ENCODE measurements at places on chromosomes 3 and 15.

DNA sequence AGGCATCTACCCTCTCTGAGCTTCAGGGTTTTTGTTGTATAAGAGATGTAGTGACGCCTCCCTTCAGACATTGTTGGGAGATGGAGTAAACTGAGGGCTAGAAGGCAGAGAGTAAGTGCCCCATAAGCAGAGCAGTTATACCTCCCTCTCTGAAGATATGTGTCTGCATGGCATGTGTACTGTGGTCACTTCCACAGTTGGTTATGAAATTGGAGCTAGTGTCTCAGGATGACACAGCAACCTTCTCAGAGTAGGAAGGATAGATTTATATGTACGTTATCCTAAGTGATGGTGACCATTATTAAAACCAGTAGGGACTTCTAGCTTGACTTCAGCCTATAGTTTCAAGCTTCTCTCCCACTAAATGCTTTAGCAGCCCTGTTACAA is 17.9 kb downstream of the PXK start:
- DNase-seq: no peak

DNA sequence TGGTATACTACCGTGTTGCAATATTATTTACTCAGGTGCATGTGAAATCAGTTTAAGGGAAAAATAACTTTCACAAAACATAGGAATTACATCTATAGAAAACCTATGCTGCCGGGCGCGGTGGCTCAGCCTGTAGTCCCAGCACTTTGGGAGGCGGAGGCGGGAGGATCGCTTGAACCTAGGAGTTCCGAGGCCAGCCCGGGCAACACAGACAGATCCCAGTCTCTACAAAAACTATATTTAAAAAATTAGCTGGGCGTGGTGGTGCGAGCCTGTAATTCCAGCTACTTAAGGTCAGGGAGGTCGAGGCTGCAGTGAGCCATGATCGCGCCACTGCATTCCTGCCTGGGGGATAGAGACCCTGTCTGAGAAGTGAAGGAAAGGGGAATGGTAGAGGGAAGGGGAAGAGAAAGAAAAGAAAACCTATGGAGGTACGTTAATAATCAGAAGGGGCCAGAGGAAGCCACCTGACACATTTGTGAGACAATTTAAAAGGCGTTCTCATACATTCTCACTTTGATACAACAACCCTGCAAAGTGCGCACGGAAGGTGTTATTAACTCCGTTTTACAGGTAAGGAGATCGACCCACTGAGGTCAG is 456 bp upstream of the TMEM62 start:
- no peak for DNase-seq

DNA sequence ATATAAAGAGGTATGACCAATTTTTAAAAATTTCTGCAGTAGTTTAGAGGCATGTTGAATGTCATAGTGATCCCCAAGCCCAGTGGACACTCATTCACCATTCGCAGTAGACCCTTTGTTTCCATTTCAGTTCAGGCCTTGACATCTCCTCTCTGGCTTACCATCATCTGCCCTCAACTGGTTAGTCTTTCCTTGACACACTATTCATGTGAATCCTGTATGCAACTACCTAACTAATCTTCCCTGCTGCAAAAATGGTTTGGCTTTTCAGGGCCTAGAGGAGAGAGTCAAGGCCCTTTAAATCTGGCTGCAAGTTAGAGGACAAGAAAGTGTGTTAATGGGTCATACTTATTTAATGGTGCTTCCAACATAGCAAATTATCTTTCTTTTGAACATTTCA is 10.9 kb downstream of the APH1B start:
- no peak for DNase-seq

DNA sequence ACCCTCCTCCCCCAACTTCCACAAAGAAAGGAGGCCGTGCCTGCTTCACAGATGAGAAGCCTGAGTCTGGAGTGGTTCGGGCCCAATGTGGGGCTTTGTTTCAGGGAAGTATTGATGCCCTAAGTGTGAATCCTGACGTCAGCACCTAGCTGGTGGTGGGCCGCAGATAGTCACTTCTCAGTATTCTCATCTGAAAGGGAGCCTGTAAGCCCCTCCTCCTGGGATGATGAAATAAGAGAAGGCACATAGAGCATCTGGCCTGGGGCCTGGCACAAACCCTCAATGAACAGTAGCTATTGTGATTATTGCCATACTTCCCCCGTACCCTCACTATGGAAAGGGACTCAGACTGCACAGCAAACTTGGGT is 24.8 kb downstream of the LINGO1 start:
- no peak for DNase-seq

DNA sequence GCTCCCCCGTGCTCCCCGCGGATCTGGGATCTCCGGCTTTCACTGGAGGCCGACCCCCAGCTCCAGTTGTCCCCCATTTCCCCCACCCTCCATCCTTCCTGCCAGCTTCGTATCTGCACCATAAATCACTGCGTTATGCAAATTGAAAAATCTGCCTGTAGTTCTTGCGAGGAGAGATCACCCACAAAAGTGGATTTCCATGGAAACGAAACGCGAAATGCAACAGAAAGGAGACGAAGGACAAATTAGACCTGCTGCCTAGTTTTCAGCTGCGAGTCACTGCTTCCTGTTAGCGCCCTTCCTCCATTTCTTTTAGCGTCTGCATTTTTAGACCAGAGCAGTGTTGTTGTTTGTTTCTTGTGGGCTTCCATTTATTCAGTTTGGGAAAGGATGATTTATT is 127.1 kb upstream of the ATP10A start:
- DNase-seq: no peak

DNA sequence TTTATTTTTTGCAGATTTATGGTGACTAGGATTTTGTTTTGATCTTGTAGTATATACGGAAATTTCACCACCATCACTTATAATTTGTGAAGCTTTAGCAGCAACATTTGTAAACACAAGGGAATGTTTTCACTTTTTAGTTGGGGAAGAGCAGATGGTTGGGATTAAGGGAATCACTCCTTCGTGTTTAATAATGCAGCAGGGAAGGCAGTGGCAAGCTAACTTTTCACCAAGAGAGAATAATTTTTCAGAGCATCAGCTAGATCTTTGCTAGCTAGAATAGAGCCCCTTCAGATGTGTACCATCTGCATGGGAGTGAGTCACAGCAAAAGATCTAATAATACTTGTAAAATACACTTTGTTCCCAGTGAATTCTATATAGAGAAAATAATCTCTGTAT is 632.7 kb downstream of the CADM2 start:
- no peak for DNase-seq

DNA sequence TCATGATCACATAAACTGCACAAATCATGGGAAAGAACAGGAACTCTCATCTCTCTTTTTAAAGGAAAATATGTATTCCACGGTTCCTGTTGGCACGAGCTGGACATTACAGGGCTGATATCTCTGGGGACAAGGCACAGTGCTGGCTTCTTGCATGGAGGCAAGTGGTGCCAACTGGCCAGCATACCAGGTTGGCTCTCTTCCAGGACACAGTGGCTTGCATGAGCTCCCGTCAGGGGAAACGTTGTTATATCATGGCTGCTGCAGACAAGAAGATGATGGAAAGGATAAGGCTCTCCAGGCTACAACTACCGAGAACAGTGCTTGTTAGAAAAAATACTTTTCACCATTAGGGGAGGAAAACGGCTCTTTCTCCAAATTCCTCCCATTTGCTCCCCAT is 283.9 kb downstream of the RORA start:
- no peak for DNase-seq

DNA sequence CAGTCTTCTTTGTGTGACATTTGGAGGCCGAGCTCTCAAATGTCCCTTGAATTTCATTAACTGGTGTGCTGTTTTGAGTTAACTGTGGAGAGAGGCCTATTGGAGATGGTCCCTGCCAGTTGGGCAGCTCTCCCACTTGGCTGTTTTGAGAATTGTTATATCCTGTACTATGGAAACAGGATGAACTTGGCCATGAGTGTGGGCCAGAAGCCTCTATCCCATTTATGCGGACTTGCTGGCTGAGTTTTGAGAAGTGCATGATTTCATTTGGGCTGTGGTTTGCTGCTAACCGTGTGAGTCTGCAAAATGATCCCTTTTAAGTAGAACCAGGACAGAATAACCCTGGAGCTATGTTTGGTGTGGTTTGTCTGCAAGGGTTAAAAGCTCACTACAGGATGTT is 366.0 kb downstream of the PTPRG start:
- no peak for DNase-seq

GRCh38 chr3:59784164-59784563 is 734.3 kb upstream of the CFAP20DC start:
- DNase-seq: no peak

GRCh38 chr3:118772547-118773011 is 262.1 kb downstream of the IGSF11 start:
- no peak for DNase-seq

GRCh38 chr15:101266034-101266433 is 11.3 kb downstream of the SELENOS start:
- DNase-seq: no peak

DNA sequence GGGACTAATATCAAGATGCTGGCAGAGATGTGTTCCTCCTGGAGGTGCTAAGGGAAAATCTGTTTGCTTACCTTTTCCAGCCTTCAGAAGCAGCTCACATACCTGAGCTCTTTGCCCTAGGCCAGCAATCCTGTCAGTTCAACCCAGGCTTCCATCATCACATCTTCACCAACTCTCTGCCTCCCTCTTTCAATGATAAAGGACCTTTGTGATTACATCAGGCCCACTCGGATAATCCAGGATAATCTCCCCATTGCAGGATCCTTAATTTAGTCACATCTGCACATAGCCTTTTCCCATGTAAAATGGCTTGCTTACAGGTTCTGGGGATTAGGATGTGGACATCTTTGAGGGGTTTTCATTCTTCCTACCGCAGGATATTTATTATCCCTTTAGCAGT is 58.3 kb downstream of the NSUN3 start:
- DNase-seq: no peak

- DNase-seq: no peak
These were observed 15.1 kb downstream of the GMNC start for GRCh38 chr3:190847436-190847835.

GRCh38 chr3:170815340-170815739 is 54.7 kb downstream of the RPL22L1 start:
- DNase-seq: no peak

GRCh38 chr15:40358471-40359353 is 693 bp downstream of the DISP2 start:
- DNase-seq: no peak

GRCh38 chr3:69451594-69451993 is 65.7 kb upstream of the FRMD4B start:
- DNase-seq: no peak

GRCh38 chr3:46705751-46706552 is 4.8 kb downstream of the TMIE start:
- no peak for DNase-seq

GRCh38 chr15:78938658-78939488 is 6.0 kb downstream of the CTSH start:
- no peak for DNase-seq

DNA sequence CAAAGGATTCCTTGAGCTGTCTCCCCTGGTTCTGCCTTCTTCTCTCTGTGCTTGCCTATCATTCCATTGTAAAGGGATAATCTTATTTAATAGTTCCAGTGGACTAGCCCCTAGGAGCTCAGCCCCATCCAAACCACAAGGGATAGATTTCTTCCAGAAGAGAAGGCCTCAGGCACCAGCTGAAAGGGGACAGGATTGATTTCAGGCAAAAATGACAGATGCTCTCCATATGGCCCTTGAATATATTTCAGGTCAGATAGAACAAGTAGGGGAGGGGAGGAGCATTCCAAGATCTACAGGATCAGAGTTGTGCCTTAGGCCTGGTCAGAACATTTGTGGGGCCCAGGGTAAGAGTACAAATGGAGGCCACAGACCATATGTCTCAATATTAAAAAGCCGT is 85.3 kb downstream of the RPLP1 start:
- DNase-seq: no peak

DNA sequence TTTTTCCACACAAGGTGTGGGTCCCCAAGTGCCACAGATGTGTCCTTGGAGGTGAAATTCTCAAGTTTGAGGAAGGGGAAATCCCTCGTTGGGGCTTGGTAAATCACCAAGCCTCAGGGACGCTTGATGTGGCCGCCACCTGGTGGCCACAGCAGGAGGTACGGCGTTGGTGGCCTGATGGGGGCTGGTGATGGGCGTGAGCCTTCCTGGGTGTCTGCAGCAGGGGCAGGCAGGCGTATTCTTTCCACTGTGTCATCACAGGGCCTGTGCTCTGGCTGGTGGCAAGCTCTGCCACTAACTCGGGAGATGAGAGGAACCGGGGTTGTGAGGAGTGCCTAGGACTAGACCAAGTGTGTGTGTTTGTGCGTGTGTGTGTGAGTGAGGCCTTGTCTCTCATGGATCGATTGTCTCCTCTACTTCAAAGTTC is 4.2 kb downstream of the ACOX2 start:
- DNase-seq: peak; percentile 79

DNA sequence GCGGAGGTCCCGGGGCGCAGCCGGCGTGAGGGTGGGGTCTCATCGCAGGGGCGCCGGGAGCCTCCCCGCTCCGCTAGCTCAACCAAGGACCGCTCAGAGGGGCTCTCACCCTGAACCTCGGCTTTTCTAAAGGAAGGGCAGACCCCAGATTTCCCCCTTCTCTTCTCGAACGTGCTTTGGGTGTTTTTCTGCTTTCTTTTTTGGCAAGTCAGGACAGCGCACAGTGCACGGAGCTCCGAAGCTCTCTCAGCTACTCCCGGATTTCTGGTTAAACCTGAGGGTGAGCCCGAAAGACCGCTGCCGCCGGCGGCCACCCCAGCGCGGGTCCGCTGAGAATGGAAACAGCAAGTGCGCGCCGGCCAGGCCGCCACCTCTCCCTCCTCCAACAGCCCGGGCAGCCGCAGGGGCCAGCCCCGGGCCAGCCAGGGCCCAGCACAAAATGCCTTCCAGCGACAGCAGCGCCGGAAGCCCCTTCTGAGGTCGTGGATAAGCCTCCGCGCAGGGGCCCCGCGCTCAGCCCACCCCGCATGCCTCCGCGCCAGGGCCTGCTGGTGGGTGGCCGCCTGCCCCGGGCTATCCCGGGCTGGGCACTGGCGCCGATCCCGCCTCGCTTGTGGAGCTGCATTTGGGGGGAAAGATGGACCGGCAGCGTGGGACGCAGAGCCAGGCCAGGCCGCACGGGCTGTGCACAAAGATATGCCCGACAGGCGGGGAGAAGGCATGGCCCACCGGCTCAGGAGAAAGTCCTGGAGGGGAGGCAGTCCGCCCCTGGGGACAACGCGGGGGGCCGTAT is 8.2 kb upstream of the OCA2 start:
- DNase-seq: no peak

DNA sequence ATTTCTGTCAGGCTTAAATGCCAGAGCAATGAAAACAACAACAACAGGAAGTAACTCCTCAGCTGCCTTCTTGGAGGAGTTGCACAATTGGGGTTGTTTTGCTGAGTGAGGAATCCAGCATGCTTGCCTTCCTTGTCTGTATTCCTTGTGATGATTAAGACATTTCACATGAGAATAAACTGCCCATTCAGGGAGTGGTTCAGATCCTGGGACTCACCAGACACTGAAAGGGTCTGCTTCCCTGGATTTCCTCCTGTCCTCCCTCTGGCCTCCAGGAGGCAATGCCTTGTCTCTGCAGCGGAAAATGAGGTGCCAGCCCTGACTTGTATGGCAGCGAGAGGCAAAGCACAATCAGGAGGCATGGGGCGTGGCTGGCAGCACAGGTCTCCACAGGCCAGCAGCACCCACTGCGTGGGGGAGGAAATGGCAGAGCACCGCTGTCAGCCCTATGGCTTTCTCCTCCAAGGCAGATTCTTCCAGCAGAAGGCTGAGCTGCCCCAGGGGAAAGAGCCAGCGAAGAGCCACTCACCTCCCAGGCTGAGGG is 41.5 kb downstream of the RBP2 start:
- DNase-seq: no peak
